ENCODE measurements at places on chromosomes 1 and 21.

DNA sequence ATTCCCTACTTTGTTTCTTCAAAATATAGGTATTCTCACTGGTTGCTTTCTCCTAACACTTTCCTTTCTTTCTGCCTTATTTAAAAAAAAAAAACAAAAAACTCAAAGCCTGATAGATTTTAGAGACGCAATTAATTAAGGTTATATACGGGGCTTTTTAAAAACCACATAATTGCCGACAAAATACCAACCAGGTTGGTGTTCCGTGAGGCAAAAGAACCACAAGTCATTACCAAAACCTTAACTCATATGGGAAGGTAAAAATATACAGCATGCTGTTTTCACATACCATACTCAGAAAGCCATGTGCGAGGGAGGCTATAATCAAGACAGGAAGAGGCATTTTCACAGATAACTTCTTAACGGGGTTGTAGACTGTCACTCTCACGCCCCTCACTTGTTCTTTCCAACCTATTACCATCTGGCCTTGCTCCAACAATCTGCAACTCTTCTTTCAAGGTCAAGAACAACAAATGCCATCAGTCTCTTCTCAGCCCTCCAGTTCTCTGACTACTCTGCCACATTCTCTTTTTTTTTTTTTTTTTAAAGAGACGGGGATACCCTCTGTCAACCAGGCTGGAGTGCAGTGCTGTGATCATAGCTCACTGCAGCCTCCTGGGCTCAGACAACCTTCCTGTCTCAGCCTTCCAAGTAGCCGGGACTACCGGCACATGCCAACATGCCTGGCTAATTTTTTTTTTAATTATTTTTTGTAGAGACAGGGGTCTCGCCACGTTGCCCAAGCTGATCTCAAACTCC, 102.6 kb downstream of the APP start:
- DNase-seq = peak; percentile 74

DNA sequence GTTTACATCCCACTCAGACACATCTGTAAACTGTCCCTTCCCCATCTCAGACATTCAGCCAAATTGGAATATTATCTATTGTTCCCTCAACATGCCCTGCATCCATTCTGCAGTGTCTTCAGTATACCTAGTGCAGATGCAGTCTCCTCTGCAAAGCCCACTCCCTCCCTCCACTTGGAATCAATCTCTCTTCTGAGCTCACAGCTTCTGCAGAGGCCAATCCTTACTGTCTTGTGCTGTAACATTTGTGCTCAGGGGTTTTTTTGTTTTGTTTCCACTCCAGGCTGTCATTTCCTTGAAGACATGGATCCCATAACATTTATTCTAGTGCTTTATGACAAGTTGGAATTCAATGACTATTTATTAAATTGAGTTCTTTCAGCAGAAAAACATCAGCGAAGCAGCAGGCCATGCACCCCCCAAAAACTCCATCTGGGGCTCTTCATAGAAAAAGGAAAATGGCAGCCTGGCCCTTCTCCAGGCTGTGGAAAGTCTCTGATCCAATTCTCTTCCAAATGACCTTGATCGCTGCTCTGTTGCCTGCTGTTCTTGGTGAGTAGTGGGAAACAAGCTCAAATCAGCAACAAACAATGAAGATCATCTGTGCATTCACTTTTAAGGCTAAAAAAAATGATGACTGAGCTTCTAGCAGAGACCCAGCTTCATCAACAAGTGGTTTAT, 8.7 kb downstream of the C4BPA start:
- no peak for DNase-seq

GRCh38 chr1:232132572-232132971, 497.4 kb downstream of the SIPA1L2 start:
- no peak for DNase-seq

DNA sequence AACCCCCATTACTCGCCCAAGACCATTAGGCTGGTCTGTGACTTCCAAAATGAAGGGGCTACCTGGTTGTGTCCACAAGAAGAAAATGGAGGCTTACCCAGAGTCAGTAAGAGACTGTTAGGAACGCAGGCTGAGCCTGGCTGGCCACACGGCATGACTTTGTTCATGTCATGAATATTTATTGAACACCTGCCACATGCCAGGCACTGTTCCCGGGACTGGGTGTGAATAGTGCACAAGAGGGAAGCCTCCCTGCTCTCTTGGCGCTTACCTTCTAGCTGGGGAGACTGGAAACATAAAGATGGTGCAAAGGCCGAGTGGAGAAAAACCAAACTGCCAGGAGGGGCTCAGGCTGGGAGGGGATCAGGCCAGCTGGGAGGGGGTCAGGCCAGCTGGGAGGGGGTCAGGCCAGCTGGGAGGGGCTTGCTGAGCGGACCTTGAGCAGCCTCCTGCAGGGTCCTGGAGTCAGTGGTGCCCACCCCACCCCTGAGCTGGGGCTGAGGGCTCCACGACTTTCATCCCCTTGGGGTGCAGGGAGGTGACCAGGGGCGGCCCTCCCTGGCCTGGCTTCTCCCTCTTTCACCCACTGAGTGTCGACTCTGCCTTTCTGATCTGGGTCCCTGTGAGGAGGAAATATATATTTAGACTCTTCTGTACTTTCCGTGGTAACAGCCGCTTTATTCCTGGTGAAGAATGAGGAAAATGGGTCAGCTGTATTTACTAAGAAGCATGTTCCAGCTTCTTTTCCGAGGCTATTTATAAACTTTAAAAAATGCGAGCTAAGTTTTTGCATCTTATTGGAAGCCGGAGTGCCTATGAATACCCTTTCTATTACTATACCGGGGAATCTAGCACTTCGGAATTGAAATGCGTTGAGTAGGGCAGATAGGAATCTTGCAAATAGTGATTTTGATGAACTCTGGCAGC, 139.0 kb downstream of the CAMTA1 start:
- DNase-seq = no peak

GRCh38 chr1:238892612-238893011, 493.8 kb upstream of the CHRM3 start:
- DNase-seq = no peak

GRCh38 chr1:33170351-33171274, 11.2 kb downstream of the TRIM62 start:
- no peak for DNase-seq

GRCh38 chr1:67619080-67619479, 65.9 kb upstream of the GADD45A start:
- peak; percentile 83 for DNase-seq

- no peak for DNase-seq
Observed at GRCh38 chr1:204357551-204358490, 1.9 kb downstream of the PLEKHA6 start.
